ENCODE measurements at places on chromosomes 12 and 14. TPM values are rescaled to one million over a fixed set of nuclear protein-coding genes. Genes with fewer than 3 reads are reported as not detected.

GRCh38 chr14:55964821-55965220 is 153.4 kb upstream of the PELI2 start:
- no peak for DNase-seq

GRCh38 chr12:84922693-84923092 is 10.1 kb upstream of the SLC6A15 start:
- no peak for DNase-seq

The FITM1 gene
- total RNA-seq: not detected

DNA sequence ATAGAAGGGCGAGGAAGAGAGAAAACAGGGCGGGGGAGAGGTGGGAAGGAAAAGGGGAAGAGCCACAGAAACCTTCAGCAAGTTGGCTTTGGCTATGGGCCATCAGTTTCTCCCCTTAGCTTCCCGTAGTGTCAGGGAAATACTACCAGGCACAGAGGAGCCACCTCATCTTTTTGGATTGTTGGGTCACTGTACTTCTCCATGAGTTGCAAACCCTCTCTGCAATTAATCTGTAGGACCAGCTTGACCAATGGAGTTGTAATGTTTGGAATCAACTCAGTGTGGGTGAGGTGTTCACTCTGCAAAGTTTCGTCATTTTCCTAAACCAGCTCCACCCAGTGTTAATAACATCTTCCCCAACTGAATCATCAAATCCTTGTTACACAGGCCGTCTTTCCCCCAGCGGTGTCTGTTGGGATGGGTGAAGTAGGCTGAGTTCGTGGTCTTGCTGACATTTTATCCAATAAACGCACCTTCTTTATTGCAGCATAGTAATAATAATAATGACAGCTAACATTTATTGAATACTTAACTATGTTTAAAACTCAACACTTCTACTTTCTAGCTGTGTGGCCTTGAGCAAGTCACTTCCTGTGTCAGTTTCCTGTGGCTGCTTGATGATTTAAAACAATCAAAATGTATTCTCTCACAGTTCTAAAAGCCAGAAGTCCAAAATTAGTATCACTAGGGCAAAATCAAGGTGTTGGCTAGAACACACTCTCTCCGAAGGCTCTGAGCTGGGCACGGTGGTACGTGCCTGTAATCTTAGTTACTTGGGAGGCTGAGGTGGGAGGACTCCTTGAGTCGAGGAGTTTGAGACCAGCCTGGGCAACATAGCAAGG is 8.1 kb upstream of the GLTP start:
- no peak for DNase-seq

The B3GNT4 gene
- 0.80 TPM for total RNA-seq

The SLC6A15 gene
- total RNA-seq: 22.9 TPM

DNA sequence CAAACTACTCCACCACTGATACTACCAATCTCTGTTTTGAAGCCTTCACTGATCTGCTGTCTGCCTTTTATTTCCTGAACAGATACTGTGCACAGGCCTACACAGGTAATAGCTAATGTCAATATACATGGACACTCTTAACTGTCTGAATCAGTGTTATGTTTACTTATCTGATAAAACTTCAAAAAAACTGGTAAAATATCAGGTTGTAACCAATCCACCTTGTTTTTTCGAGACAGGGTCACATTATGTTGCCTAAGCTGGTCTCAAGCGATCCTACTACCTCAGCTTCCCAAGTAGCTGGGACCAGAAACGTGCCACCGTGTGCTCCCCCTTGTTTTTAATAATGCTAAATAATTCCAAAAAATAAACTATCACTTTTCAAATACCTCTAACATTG is 43.5 kb downstream of the HECTD1 start:
- DNase-seq: no peak

DNA sequence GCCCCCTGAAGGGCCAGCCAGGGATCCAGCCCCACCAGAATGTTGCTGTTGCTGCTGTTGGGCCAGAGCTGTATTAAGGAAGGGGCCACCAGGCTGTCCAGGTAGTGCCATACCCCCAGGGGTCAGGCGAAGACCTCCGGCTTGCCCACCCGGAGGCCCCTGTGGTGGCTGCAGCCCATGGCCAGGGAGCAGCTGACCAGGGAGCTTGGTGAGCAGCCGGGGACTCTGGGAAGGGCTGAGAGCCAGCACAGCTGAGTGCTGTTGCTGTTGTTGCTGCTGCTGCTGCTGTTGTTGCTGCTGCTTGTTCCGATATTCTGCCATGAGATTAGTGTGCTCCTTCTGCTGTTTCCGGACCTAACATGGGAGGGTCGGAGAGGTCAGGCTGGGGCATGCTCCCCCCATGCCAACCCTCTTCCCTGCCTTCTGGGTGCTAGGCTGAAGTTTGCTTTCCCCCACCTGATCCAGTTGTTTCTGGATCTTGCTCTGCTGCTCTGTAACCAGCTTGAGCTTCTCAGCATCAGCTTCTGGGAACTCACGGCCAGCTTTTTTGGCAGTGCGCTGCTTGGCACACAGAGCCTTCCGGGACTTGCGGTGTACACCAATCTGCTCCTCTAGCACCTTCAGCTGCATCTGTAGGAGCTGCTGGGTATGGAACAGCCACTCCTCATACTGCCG is 15.2 kb upstream of the PRKAG1 start:
- DNase-seq: no peak

DNA sequence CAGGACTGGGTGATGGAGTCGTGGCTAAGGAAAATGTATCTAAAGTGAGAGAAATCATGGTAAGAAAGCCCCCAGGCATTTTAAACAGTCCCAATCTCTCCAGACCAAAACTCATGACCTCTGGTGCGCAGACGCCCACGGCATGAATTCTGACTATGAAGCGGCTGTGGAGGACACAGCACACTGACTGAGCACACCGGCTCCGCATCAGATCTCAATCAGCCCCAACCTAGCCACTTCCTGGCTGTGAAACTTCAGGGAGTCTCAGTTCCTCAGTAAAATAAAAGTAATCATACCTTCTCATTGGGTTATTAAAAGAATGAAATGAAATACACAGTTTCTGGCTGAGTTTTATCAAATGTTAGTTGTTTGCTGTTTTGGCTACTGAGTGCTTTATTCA is 38.7 kb downstream of the SETD3 start:
- DNase-seq: no peak

The IQSEC3 gene
- total RNA-seq: 2.1 TPM

The MPHOSPH9 gene
- 77.9 TPM for total RNA-seq

DNA sequence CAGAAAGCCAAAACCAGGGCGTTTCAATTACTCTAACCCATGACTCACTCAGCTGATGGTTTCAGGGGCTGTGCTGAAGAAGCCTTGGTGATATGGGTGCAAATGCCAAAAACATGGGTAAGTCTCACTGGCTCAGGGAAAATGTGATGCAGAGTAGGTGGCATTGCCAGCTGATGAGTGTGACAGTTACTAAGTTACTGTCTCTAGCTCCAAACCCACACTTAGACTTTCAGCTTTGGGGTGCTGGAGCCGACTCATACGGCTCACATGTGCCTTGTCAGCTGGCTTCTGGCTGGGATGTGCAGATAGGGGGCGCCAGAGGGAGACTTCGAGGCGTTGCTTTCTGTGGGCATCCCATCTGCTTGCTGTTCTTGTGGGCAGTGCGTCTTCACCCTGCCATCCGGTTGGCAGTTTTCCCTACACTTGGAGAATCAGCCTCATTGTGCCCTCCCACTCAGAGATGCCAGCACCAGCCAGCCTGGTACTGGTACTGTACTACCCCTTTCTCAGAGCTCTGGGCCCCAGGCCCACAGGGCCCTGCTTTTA is 11.1 kb upstream of the KRT7 start:
- peak; percentile 96 for DNase-seq

DNA sequence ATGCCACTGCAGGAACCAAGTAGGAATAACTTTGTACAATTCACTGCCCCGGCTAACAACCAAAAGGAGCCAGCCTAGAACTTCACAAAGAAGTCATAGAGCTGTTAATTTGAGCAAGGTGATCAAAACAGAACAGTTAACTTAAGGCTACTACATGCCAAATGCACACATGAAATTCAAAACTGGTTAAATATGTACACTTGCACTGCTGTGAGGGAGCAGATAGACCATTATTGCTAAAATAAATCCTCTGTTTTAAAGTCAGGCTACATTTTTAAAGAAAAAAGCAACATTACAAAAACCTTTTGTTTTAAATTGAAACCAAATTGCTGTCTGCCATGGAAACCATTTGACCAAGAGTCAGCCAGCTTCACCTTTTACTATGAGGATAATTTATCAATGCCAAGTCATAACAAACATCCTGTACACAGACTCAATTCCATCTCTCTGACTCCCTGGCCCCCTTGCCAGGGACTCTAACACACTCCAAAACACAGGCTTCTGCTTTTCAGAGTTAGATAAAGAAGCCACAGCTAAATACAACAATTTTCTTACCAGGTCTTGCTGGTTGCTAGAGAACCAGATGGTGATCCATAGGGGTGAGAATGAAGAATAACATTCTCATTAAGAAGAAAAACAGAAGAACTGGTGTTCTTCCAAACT is 84.0 kb downstream of the LRP6 start:
- no peak for DNase-seq

DNA sequence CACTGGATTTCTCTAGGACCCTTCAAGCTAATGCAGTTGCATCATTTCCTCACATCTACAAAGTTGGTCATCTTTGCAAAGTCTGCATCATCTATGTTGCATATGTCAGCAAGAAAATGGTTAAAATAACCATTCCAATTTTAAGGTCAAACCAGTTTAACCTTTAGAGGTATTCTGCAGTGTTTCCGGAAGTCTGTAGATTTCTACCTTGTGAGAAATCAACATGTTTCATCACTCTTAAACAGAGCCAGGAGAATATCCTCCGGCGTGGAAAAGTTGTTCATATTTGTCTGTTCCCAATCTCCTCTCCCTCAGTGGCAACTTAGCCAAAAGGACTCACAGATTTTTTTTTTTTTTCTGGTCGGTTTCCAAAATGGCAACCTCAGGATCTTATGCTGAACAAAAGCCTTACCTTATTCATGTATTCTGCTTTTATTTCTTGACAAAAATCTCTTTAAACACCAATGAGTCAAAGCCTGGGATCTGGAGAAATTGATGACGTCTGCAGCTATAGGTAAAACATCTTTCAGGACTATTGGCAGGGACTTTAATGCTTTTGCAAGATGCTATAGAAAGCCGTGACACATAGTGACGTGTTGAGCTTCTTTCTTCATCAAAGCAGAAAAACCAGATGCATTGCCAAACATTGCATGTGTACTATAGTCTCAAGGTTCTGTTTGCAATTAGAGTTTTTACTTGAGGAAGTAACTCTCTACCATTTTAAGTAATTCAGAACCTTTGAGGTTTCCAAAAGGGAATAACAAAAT is 16.0 kb upstream of the CDK17 start:
- DNase-seq: no peak

DNA sequence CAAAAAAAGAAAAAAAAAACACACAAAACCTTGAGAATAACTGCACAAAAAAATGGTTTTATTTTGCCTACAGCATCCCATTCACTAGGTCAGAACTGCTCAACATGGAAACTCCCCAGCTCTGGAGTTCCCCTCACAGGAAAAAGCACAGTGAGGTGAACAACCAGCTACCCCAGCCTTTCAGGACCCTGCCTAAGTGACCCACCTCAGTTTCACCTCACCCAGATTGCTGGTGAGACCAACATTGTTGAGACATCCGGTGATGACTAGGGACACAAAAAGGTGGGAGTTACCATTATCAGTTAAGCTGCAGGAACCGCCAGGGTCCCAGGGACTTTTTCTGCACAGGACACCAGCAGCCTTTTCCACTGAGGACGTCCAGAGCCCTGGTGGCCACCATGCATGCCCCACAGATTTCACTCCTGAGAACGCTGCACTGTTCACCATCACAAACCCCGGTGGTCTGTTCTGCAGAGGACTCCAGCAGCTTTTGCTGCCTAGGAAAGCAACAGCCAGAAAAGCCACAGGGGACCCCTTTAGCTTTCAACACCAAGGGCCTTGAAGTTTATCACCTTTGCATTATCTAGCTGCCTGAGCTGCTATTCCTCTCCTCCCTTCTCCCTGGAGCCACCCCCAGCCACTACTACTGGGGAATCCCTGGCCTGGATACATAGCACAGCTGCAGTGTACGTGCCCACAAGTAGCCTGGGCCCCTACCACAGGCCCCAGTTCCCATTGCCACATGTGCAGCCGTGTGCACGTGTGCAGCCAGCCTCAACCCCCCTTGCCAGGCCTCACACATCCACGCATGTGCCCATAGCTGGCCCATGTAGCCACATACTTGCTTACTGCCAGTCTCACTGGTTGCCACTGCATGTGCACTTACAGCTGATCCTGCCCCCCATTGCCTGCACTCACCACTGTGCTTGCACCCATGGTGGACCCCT is 62.5 kb upstream of the FAR2 start:
- DNase-seq: no peak

- DNase-seq: no peak
Measured at GRCh38 chr14:80419345-80419744, 208.0 kb upstream of the DIO2 start.

GRCh38 chr14:89507926-89508460 is 91.0 kb upstream of the FOXN3 start:
- no peak for DNase-seq

DNA sequence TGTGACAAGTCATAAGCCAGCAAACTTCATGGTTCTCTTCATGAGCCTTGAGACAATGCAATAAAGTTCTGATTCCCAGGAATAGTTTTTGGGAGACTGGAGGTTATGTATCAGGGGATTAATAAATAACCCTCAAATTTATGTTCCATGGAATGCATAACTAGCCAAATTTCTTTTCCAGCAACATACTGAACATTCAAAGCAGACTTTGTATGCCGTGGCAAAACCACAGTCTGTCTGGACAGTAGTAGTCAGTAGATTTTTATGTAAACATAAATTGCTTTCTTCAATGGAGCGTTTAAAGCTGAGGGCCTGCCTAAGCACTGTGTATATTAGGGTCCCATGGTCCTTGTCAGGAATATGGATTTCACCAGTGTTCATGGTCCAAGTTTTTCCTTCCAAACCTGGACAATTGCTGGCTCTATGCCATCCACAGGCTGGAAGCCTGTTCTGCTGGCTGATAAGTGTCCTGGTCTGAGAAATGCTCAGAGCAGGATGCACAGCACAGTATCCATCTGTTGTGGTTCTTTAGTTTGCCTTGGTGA is 144.9 kb downstream of the SRGAP1 start:
- no peak for DNase-seq

GRCh38 chr12:79151956-79152355 is 287.4 kb downstream of the SYT1 start:
- no peak for DNase-seq

Data from GM23338 (cell line).